ENCODE measurements at places on chromosomes 4 and X.

GRCh38 chr4:108683479-108683878 is 33.1 kb downstream of the OSTC start:
- DNase-seq = peak; percentile 8

- no peak for DNase-seq
Observed at GRCh38 chr4:169307576-169307975, 36.8 kb upstream of the SH3RF1 start.

DNA sequence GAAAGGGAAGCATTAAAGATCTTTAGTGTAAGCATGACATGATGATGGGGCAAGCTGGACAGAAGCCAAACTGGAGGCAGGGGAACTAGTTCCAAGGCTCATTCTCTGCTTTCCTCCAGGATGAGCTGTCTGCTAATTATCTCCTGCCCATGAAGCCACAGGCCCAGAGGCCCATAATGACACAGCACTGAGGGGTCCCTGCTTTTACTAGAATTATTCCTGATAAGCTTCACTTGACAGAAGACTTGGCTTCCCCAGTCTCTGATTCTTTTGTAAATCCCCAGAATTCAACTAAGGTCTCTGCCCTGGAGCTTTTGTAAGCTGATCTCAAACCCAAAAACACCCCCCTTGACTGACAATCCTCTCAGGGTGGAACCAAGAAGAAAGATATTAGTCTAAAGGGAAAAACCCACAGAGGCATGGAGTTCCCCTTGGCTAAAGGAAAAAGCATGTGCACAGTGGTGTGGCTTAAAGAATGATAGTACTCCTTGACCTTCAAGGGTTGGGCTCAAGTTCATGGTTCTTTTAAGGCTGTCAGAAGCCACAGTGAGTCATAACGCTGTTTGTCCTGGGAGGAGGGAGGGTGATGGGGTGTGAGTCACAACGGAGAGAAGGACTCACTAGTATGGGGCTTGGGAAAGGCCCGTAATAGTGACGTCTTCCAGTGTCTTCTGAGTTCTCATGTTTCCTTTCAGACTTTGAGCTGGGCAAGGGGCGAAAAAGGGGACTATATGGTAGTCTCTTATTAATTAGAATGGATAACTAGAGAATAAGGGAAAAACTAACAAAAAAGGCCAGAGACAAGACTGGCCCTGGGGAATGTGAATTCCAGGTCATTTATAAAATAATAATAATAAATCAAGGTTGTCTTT is 146.0 kb upstream of the CPEB2 start:
- peak; percentile 64 for DNase-seq

GRCh38 chrX:50407976-50408375 is 62.6 kb downstream of the DGKK start:
- DNase-seq = no peak

GRCh38 chrX:131725001-131725654 is 181.3 kb downstream of the OR13H1 start:
- DNase-seq = no peak

DNA sequence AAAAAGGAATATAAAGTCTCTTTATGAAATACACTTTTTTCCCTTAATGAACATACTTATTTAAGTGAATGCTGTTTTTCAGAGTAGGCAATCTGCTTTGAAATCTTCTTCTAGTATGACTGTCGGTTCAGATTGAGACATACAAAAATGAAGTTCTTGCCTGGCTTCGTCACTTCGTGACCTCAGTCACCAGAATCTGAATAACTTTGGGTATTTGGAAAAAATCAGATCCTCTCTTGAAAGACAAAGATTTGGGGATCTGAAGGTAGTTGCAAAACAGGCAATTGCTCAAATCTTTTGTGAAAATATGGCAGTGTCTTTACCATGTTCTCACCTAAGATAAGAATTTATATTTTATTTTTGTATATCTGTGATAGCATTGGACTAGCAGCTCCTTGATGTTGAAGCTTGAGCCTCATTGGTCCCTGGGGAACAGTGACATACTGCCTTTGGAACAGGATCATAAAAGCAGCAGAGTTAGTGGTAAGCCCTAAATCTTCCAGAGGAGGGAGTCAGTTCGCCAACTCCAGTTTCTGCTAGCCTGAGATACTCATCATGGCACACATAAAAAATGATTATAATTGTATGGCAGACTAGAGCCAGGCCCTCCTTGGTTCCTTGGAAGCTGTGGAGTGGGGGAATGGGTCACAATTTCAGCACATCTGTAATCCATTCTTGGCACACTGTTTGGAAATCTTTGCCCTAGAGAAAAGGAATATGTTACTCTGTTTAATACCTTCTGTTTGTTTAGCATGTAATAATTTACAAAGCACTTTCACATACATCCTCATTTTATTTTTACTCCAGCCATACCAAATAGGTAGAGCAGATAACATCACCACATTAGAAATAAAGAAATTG is 5.0 kb downstream of the ARFIP1 start:
- no peak for DNase-seq

DNA sequence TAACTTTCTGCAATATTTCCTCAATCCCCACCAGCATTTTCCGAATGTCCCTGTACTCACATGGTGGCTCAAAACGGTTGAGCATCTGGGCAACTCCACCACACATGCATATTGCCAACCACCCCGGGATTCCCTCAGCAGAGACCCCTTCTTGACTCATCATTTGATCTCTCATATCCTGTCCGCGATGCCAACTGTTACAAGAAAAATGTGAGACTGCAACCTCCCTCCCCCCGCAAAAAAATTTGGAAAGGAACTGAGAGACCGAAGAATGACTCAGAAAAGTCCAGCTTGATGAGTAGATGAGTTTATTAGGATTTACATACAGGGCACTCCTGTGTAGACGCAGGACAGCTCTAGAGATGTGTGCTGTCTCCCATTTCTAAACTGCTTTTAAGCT is 561.4 kb downstream of the ZIC3 start:
- DNase-seq = no peak

GRCh38 chr4:158458271-158458895 is 63.3 kb upstream of the RXFP1 start:
- no peak for DNase-seq

DNA sequence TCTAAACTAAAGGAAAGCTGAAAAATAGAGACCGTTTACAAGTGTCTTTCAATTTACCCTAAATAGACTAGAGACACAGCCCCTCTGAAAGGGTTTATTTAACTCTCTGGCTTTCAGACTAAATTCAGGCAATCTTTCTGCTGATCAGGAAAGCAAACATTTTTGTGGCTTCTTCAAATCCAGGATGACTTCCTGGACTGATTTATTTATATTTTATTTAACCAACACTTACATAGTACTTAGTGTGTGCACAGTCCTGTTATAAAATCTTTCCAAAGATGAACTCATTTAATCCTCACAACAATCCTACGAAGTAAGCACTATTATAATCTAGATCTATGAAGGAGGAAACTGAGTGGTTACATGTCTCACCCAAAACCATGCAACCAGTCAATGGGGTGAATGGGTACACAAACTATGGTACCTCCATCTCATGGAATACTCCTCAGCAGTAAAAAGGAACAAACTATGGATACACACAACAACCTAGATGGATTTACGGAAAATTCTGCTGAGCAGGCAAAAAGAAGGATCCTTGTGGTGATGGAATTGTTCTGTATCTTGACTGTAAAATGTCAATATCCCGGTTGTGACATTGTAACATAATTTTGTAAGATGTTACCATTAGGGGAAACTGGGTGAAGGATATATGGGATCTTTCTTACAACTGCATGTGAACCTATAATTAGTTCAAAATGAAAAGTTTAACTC is 64.1 kb upstream of the MAMLD1 start:
- DNase-seq = no peak

- DNase-seq = no peak
Observed at GRCh38 chrX:124592744-124593143, 246.4 kb downstream of the SH2D1A start.

- no peak for DNase-seq
Observed at GRCh38 chrX:67346667-67347066, 197.2 kb upstream of the AR start.

DNA sequence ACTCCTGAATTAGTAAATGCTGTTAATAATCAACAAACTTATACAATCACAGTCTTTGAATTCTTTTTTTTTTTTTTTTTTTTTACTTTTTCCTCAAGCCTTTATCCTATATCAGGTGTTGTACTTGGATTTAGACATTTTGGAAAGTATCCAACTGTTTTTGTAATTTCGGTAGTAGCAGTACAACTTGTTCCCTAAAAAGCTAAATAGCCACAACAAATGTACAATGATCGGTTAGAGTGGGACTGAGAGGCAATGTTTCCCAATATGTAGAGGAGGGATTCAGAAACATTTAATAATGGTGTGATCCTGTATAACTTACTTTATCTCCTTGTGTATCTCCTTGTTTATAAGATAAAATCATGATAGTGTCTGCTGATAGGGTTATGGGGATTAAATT is 343.1 kb downstream of the GRID2 start:
- no peak for DNase-seq
